Keratinocyte (primary cell): ENCODE measurements at places on chromosomes 5 and 9.
A peak's percentile ranks its signal among the peaks of the same experiment; 100 is the strongest.

- DNase-seq = no peak
Measured at GRCh38 chr5:113233606-113234005, 201.2 kb downstream of the TSSK1B start.

DNA sequence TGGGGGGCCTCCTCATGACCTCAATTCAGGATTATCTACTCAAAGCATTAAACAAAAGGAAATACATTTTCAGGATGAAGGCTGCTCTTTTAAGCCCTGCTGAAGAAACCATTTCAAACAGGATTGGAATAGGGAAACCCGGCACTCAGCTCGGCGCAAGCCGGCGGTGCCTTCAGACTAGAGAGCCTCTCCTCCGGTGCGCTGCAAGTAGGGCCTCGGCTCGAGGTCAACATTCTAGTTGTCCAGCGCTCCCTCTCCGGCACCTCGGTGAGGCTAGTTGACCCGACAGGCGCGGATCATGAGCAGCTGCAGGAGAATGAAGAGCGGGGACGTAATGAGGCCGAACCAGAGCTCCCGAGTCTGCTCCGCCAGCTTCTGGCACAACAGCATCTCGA, 720 bp downstream of the TMEM203 start:
- no peak for DNase-seq

DNA sequence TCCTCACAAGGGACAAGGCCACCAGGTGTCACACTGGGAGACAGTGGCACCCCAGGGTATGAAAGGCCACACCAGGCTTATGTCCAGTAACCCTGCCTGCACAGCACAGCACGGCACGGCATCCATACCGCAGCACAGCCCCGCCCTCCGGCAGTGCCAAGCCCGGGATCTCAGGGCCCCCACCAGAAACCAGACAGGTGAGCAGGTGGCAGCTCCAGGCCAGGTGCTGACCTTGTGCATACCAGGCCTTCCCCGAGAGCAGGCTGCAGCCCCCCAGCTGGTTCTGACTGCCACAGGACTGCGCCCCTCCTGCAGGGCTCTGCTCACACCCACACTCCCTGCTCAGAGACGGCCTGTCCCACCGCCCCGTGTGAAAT, 56.5 kb downstream of the ADAMTS2 start:
- no peak for DNase-seq

DNA sequence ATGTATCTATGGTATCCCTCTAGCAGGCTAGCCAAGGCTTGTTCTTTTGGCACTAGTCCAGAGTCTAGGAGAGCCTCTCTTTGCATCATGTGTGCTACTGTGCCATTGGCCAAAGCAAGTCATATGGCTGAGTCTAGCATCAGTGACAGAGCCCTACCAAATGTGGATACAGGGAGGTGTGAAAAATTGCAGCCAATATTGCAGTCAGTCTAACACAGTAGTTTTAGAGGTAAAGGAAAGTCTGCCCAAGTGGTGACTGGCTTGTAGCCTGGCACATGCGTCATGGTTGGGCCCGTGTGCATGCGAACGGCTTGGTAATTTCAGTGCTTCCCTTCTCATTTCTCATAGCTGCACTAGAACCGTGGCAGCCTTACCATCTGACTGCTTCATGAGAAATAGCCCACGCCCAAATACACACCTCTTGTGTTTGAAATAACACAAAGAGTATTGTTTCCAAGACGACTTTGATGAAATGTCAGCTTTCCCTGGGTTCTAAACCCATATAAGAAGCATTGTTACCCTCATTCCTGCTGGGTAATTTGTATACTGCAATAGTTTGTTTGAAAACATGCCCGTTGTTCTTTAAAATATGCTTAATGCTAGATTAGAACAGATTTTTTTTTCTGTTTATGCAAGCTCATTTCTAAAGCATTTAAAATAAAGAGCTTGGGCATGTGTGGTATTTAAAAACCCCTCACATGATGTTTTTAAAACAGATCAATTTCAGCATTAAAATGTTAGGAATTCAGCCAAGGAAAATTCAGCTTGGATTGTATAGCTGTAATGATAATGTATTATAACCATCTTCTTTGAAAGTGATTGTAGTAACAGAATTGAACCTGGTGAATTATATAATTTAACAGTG, 113.2 kb downstream of the TLE4 start:
- peak; percentile 23 for DNase-seq

DNA sequence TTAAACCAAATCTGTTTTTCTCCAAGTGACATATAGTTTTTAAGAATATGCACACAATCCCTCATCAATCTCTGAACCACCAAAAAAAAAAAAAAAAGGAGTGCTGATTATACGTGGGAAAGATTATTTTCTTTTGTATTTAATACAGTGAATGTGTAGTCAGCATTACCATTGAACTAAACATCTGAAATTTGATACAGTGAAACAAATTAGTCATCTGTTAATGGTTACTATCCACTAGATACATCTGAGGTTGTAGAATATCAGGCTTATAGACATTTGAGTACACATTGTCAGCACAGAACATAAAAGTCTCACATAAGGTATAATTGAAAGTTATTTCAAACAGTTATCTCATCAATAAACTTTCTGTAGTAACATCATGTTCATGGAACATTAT, 87.0 kb downstream of the SLF1 start:
- no peak for DNase-seq

DNA sequence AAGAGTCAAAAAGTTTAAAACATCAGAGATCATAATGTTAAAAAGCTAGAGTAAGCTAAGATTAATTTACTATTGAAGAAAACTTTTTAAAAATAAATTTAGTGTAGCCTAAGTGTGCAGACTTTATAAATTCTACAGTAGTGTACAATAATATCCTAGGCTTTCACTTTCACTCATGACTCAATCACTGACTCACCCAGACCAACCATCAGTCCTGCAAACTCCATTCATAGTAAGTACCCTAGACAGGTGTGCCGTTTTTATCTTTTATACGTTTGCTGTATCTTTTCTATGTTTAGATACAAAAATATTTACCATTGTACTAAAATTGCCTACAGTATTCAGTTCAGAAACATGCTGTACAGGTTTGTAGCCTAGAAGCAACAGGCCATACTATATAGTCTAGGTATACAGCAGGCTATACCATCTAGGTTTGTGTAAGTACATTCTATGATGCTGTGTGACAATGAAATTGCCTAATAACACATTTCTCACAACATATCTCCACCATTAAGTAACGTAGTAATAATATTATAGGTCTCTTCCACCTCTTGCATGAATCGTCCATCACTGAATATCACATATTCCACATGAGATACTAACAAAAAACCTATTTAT, 59.2 kb downstream of the MEGF9 start:
- DNase-seq = peak; percentile 17

DNA sequence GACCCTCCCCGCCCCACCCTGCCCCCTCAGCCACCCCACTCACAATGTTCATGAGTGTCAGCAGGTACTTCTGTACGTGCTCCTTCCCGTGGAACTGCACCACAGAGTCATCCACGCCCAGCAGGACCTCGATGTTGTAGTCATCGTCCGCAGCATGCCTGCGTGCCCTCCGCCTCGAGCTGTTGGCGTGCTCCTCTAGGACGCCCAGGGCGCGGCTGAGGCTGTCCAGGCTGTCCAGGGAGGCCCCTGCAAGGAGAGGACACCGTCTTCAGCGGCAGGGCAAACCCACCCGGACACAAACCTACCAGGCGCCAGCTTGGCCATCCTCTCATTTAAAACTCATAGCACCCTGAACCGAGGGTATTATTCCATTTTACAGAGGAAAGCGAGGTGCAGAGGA, 137.8 kb downstream of the ADAMTS2 start:
- no peak for DNase-seq

- DNase-seq = no peak
Measured at GRCh38 chr9:19651681-19652080, 137.2 kb downstream of the SLC24A2 start.

DNA sequence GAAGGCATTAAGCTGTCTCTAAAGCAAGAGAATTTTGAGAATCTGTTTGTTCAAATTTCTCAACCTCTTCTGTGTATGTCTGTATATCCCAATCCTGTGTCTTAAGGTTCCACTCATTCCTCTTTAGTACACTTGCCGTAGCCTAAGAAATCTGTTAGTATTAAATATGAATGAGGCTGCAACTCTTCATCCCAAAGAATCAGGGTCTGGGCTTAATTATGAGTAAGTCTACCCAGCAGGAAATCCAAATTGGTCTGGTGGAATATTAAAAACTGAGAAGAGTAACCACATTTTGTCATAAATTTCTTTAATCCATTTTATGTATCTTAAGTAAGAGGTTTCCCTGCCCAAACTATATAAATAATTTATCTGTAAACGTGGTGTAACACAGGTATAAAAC, 1171.2 kb downstream of the CDH12 start:
- DNase-seq = no peak

DNA sequence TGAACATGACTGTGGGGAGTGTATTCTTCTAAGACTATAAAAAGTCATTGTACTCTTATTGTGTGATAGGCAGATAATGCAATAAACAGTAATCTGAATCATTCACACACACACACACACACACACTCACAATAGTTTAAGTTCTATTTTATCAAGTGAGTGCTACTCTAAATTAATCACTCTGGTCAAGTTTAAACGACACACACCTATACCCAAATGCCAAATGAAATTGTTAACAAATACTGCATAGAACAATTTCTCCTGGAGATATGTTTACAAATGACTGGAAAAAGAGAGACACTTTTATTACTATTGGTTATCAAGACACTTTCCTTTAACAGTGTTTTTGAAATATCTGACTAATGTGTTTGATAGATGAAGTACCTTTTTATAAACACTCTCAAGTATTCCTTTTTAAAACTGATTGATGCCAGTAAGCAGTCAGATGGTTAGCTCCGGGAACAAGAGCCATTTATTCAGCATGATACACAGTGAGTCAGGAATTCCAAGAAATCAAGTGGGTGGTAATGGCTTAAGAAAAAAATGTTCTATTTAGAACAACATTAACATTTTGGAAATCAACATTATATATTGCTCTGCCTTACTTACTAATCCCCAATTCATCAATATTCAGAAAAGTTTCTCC, 521.6 kb upstream of the ST8SIA4 start:
- DNase-seq = no peak
